Chondrocyte (in vitro differentiated cells): ENCODE measurements at places on chromosomes 3 and 15. TPM values are rescaled to one million over a fixed set of nuclear protein-coding genes. Genes with fewer than 3 reads are reported as not detected.

DNA sequence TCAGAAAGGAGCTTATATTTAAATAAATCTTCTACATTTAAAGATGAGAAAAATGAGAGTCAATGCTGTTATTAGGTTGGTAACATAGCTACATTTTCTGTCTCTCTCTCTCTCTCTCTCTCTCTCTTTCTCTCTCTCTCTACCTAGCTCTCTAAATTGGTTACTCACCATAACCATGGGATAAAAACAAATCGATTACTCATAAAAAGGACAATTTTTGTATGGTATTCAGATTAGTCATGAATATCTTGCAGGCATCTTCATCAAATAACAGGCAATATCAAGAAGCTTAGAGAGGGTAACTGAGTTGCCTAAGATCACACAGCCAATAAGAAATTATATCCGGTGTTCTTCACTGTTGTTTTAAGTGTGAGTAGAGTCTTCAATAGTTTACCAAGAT, 81.8 kb upstream of the ALCAM start:
- no peaks in the 10 kb centered on the region for H3K27me3 ChIP-seq
- H3K4me1 ChIP-seq: no peaks in the 10 kb centered on the region

GRCh38 chr3:42443819-42444436, 33.5 kb upstream of the LYZL4 start:
- H3K4me1 ChIP-seq: peaks cover 2% of the 10 kb centered on the region
- DNase-seq: no peak
- H3K27ac ChIP-seq: no peak overlapping the region
- no peak overlapping the region for H3K4me3 ChIP-seq
- H3K27me3 ChIP-seq: peaks cover 55% of the 10 kb centered on the region
- H3K36me3 ChIP-seq: no peaks in the 10 kb centered on the region

DNA sequence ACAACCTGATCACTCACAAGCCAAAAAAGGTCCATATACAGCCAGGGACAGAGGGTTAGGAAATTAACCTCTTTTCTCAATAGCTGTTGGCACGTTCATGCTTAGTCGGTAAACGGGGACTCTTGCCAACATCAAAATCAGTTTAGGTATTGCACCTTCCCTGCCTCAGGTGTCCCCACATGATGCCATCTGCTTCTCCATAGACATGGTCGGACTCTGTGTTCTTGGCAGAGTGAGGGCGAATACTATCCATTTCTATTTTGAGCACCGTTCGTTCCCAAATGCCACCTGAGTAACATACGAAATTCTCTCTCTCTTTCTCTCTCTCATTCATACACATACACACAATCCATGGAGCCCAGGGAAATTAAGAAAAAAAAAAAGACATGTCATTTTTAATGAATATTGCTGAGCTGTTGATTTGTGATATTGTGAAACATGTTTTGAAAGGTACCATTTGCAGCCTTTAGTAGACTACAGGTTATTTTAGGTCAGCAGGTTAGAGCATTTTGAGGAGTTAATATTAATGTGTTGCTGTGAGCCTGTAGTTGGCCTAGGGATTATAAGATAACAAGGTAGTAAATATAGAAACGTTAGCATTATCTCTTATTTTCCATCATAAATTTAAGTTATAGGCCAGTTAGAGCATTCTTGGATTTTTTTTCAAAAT, 78.5 kb downstream of the GHSR start:
- no peak for DNase-seq
- H3K27ac ChIP-seq: no peak overlapping the region
- peaks cover 25% of the 10 kb centered on the region for H3K36me3 ChIP-seq

GRCh38 chr3:3134750-3135448, 8.2 kb downstream of the TRNT1 start:
- no peaks in the 10 kb centered on the region for H3K27me3 ChIP-seq
- H3K4me3 ChIP-seq: no peak overlapping the region
- peaks cover 14% of the 10 kb centered on the region for H3K36me3 ChIP-seq
- DNase-seq: no peak

DNA sequence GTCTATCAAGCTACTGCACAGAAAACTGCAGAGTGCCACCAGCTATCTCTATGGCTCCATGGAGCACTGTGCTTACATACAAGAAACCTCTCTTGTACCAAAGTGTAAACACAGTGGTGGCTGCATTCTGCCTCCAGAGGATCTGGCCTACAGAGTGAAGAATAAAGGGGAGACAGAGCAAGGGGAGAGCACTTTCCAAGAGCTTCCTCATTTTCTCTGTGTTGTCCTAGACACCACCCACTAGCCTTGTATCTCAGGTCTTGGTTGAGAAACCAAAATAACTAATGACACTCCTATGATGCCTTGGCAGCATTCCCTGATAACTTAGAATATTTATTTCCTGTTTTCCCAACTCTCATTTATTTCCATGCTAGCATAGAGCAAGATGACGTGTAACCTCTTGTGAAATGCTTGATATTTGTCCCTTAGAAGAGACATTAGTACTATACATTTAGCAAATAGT, 56.9 kb upstream of the PHLDB2 start:
- DNase-seq: no peak
- H3K27ac ChIP-seq: peak overlapping the region; percentile 94
- H3K4me1 ChIP-seq: peaks cover 50% of the 10 kb centered on the region
- no peak overlapping the region for H3K4me3 ChIP-seq
- H3K36me3 ChIP-seq: no peaks in the 10 kb centered on the region
- H3K27me3 ChIP-seq: no peaks in the 10 kb centered on the region

DNA sequence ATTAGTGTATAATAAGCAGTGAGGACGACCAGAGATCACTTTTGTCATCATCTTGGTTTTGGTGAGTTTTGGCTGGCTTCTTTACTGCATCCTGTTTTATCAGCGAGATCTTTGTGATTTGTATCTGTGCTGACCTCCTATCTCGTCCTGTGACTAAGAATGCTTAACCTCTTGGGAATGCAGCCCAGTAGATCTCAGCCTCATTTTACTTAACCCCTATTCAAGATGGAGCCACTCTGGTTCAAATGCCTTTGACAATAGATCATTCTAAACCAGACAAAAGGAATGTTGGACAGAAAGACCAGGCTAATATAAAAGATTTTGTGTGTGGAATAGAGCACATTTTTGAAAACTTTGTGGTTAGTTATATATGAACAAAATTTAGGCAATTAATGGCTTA, 618.5 kb upstream of the BCHE start:
- no peaks in the 10 kb centered on the region for H3K36me3 ChIP-seq
- no peak for DNase-seq
- no peaks in the 10 kb centered on the region for H3K4me1 ChIP-seq
- H3K27ac ChIP-seq: no peak overlapping the region

DNA sequence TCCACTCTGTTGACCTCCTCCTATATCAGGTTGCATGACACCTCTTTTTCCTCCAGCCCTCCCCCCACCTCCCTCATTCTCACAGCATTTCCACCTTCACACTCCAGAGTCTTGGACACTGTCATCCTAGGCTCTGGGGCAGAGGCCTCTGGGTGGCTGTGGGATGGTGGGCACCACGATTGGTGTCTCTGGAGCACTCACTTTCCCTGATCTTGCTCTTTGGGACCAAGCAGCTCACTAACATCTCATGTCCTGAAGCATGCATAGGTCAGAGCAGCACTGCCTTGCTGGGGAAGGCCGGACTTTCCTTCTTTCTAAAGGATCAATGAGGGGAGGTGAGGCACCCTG, 14.9 kb downstream of the ZBTB47 start:
- H3K4me3 ChIP-seq: no peak overlapping the region
- H3K36me3 ChIP-seq: no peaks in the 10 kb centered on the region
- H3K27ac ChIP-seq: no peak overlapping the region
- DNase-seq: no peak
- no peaks in the 10 kb centered on the region for H3K27me3 ChIP-seq
- H3K4me1 ChIP-seq: peaks cover 4% of the 10 kb centered on the region

- no peaks in the 10 kb centered on the region for H3K27me3 ChIP-seq
- no peak overlapping the region for H3K4me3 ChIP-seq
- peaks cover 14% of the 10 kb centered on the region for H3K4me1 ChIP-seq
- peaks cover 2% of the 10 kb centered on the region for H3K36me3 ChIP-seq
Measured at GRCh38 chr15:51580982-51581381, 41.6 kb downstream of the DMXL2 start.

DNA sequence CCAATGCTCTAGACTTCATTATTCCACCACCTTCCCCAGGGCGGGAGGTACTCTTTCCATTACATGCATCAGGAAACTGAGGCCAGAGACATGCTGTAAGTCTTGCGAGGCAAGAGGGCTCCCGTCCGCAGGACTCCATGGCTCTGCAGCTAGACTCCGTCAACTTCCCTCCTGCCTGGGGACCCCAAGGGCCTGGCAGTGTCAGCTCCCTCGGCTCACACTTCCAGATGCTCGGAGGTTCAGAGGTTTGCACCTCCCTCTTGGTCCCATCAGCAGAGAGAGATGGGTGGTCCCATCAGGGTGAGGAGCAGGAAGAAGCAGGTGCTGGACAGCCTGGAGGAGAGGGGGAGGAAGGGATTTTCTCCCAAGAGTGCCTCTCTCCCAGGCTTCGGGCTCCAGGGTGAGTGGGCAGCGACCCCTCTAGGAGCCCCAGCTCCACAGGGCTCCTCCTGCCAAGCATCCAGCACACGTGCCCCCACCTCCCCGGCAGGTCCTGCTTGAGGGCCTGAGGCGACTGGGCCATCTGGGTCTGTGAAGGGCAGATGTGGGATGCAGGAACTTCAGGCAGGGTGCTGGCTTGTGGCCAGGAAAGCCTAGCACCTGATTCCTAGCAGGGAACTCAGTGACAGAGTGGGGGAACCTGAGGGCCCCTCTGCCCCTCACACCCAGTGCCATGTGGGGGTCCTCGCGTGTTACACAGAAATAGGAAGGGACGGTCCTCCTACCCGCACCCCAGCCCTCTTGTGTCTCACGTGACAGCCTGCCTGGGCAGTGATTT, 9.3 kb downstream of the PAK6 start:
- peaks cover 3% of the 10 kb centered on the region for H3K4me1 ChIP-seq
- peaks cover 2% of the 10 kb centered on the region for H3K27me3 ChIP-seq
- DNase-seq: peak; percentile 64
- no peak overlapping the region for H3K4me3 ChIP-seq

DNA sequence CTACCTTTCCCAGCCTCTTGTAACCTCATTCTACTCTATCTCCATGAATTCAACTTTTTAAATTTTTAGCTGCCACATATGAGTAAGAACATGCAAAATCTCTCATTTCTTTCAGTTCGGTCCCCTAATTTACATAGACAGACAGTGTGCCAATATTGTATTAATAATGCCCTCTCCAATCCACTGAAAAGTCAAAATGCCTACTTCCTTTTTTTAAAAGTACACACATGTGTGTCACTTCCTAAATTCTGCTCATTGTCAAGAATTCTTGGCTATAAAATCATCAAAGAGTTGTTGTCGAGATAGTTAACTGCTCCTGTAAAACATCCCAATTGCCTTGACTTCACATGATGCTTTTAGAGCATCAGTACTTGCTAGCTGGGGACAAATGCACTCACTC, 84.2 kb upstream of the IL12A start:
- H3K4me3 ChIP-seq: no peak overlapping the region
- peaks cover 3% of the 10 kb centered on the region for H3K36me3 ChIP-seq
- DNase-seq: no peak
- no peaks in the 10 kb centered on the region for H3K4me1 ChIP-seq
- no peak overlapping the region for H3K27ac ChIP-seq
- no peaks in the 10 kb centered on the region for H3K27me3 ChIP-seq

DNA sequence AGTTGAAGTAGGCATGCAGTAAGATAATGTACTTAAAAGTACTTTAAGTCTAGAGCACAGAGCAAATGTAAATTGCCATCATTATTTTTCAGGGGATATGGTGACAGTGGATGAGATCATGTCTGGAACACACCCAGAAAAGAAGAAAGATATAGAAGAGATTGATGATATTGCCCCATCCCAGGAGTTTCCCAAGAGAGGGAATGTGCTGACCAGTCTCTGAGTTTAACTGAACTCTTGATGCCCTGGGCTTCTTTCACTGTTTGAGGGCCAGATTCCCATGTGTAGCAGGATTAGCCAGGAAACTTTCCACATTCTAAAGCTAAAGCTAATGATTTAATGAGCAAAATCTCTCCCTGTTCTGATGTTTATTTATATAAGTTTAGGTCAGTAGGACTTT, 366.8 kb upstream of the UMPS start:
- no peaks in the 10 kb centered on the region for H3K36me3 ChIP-seq
- no peak overlapping the region for H3K4me3 ChIP-seq
- H3K27ac ChIP-seq: no peak overlapping the region
- DNase-seq: no peak

GRCh38 chr3:121651684-121652083, 9.0 kb downstream of the HCLS1 start:
- H3K4me3 ChIP-seq: no peak overlapping the region
- H3K27me3 ChIP-seq: no peaks in the 10 kb centered on the region
- H3K27ac ChIP-seq: no peak overlapping the region
- H3K36me3 ChIP-seq: peaks cover 1% of the 10 kb centered on the region

GRCh38 chr3:40580494-40581091, 55.8 kb downstream of the ZNF621 start:
- peaks cover 15% of the 10 kb centered on the region for H3K27me3 ChIP-seq
- no peak overlapping the region for H3K27ac ChIP-seq
- no peaks in the 10 kb centered on the region for H3K36me3 ChIP-seq
- H3K4me1 ChIP-seq: peaks cover 31% of the 10 kb centered on the region
- H3K4me3 ChIP-seq: no peak overlapping the region
- no peak for DNase-seq

- H3K4me3 ChIP-seq: no peak overlapping the region
- DNase-seq: no peak
- peak overlapping the region; percentile 8 for H3K27ac ChIP-seq
- H3K4me1 ChIP-seq: peaks cover 28% of the 10 kb centered on the region
- H3K36me3 ChIP-seq: no peaks in the 10 kb centered on the region
Measured at GRCh38 chr3:49454458-49454857, 15.6 kb upstream of the DAG1 start.

DNA sequence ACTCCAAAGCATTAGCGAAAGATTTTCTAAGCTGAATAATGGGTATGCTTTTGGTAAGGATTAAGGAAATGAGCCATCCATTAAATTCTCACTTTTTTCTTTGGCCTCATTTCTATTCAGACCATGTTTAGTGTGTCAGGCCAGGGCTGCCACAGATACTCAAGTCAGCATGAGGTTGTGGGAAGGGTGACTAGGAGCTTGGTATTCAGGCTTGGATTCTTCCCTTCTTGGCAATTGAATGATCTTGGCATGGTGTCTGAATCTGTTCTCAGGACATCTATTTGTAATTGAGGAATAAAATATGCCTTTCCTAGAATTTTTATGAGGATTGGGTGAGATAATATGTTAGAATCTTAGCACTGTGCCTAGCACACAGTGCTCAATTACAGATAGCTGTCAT, 11.2 kb downstream of the CCNB2 start:
- H3K4me3 ChIP-seq: no peak overlapping the region
- no peak overlapping the region for H3K27ac ChIP-seq
- DNase-seq: no peak
- peaks cover 13% of the 10 kb centered on the region for H3K36me3 ChIP-seq
- H3K4me1 ChIP-seq: no peaks in the 10 kb centered on the region

The PLA2G4D gene
- not detected in 3 replicates for total RNA-seq

The TMEM45A gene
- 69.1 to 72.3 TPM (median 71.4 TPM) in 3 replicates for total RNA-seq

The LRRC58 gene
- 26.1 to 28.0 TPM (median 27.8 TPM) in 3 replicates for total RNA-seq

The CLRN1 gene
- total RNA-seq: not detected in 3 replicates

The TEX55 gene
- total RNA-seq: not detected in 3 replicates

The FANCD2OS gene
- total RNA-seq: not detected in 3 replicates

The SOX14 gene
- total RNA-seq: not detected in 3 replicates
